ENCODE measurements at places on chromosomes 2 and 18. TPM values are rescaled to one million over a fixed set of nuclear protein-coding genes. Genes with fewer than 3 reads are reported as not detected.

DNA sequence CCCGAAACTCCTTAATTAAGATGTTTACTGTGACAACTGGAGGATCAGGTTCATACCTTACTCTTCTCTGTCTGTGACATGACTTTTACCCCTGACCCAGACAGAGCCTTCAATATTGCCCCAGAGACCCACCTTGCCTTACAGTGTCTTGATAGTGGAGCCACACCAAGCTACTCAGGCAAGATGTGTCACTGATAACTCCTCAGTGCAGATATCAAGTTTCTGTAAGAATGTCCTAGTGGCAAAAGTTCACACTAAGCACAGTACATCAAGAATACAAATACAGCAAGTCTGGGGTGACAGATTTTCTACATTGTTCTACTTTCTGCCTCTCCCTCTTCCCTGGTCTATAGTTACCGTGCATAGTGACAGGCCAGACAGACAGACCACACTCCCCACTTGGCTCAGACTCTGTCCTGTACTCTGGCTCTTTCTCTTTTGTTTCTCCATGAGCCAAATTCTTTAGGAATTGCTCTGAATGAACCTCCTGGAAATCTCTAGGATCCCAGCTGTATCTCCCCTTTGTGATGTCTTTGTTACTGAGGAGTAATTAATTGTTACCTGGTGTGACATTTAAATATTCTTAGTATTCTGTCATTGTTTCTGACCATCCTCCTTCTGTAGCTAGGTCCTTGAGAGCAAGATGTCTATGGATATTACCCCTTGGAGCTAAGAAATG is 24.1 kb upstream of the APOB start:
- no peak for DNase-seq

GRCh38 chr2:132668987-132669907 is 758 bp downstream of the LYPD1 start:
- peak; percentile 7 for DNase-seq

- no peak for DNase-seq
These were observed 611 bp downstream of the NOL10 start for GRCh38 chr2:10688921-10689807.

- DNase-seq: no peak
These were observed 172.5 kb downstream of the NBAS start for GRCh38 chr2:15388406-15389325.

DNA sequence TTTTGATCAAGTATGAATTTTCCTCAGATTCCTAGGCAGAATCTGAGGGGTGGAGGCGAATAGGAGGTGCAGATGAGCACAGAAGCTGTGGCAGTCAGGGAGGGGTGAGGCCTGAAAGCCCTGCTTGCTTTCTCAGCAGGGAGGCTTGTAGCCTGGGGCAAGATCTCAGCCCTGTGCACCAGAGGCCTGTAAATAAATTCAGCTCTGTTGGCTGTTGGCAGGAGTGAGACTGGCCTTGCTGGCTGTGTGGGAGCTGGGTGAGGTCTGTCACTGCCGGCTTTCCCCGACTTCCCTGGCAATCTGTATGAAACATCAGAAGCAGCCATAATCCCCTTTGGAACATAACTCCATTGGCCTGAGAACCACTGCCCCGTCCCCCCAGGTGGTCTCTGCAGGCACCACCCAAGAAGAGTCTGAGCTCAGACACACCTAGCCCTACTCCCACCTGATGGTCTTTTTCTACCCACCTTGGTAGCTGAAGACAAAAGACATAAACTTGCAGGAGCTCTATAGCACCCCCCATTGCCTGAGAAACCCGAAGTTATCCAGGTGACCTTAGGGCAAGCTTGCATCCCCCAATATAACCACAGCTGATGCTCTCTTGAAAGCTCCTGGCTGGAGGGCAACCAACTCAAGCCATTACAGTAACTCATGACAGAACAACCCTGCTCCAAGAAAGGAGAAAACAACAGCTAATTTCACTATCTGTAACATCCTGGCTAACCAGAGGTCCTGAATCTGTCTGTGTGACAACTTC is 32.3 kb downstream of the EVA1A start:
- no peak for DNase-seq

- no peak for DNase-seq
These were observed 77.9 kb downstream of the MCFD2 start for GRCh38 chr2:46837704-46838103.

GRCh38 chr2:214264171-214264570 is 146.7 kb upstream of the VWC2L start:
- DNase-seq: no peak

- no peak for DNase-seq
These were observed 34.6 kb downstream of the PPP3R1 start for GRCh38 chr2:68217729-68218128.

DNA sequence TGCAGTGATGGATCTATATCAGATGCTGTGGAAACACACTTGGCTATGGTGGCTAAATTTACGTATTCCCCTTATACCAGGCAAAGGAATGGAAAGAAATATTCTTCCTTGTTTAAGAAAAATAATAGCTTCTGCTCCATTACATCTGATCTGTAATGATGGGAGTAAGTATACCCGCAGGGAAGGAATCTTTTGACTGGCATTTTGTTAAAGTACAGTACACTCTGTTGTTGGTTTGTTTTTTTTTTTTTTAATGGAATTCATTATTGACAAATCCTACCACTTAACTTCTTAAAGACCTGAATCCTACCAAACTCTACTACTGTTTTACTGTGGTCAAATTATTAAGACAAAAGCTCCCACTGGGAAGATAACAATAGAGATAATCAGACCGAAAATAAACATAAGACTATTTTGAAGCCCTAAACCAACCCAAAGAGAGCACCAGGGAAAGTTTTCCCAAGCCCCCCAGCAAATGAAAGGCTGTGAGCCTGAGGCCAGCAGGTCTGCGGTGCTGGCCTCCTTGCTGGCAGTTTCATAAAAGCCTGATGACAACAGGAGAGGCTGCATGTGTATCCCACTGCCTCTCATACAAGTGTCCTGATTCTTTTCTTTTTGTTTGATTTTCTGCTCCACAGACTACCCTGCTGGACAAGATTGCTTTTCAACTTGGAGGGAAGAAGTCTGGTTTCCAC is 101.0 kb downstream of the SLC25A12 start:
- no peak for DNase-seq

- no peak for DNase-seq
These were observed 11.0 kb downstream of the FECH start for GRCh38 chr18:57575542-57575941.

- no peak for DNase-seq
These were observed at the start of gene REEP1 for GRCh38 chr2:86337244-86337835. REEP1 (minus strand) TSS chr2:86337626; CDS start chr2:86337510, 116 bp downstream.

- DNase-seq: no peak
These were observed 4.7 kb downstream of the ING5 start for GRCh38 chr2:241706537-241706936.

DNA sequence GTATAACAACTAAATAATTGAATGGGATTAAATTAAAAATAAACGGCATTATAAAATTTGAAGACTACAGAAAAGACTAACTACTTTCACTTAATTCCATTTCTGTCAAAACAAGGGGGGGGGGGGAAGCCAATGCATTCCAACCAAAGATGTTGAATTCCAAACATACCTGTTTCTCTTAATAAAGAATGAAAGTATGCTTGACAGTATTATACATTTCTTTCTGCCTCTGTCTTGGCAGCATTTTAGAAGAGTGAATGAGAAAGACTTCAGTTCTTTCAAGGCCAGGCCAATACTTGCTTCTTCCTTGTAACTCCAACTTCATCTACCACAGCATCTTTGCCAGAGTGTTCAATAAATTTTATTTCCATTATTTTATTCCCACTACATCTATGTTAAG is 65.9 kb downstream of the PDE11A start:
- DNase-seq: no peak

DNA sequence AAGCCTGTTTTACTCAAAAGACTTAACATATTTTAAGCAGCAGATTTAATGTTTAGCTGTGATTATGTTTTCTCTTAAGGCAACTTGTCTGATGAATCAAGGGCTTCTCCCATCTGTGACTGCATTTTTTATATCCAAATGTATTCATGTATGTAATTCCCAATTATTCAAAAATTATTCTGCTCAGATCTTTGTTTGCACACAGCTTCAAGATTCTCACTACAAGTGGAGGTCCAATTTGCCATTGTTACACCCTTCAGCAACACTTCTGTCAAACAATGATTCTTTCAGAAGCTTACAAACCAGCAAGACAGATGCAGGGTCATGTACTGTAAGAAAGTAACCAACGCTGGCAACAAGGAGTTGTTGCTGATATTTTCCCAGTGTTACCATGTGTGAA is 5.9 kb upstream of the LRPPRC start:
- DNase-seq: no peak

- no peak for DNase-seq
These were observed 81.5 kb upstream of the LYPD6B start for GRCh38 chr2:148957023-148957422.

GRCh38 chr2:96945014-96945413 is 41.4 kb downstream of the FAM178B start:
- DNase-seq: no peak

GRCh38 chr2:236775511-236775910 is 205.9 kb downstream of the ACKR3 start:
- DNase-seq: no peak

DNA sequence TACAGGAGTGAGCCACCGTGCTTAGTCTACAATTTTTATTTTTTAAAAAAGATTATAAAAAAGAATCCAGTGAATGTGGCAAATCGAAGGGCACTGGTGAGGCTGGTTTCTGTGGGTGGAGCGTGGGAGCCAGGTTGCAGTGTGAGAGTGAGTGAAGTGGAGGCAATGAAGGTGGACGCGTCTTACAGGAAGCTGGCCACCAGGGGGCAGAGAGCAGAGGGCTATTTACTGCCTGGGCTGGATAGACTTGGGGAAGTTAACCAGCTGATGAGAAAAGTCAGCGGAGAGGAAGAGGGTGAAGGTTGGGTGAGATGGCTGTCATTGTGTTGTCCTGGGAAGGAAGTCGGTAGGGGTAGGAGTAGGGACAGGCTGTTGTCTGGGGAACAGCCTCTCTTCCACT is 6.8 kb downstream of the SCTR start:
- peak; percentile 27 for DNase-seq

DNA sequence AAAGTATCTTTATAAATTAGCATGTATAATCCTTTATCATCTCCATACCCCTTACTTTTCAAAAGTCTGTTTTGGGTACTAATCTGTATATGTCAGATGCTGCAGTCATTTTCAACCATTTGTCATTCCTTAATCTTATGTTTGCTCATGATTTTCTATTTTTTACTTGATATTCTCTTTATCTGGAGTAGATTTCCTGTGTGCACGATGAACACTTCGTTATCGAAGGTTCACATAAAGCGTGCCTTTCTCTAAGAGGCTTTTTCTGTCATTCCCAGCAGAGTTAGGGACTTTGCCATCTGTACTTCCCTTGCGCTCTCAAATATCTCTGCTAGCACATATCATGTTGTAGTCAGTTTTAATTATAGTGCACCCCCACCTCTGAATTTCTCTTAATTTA is 123.2 kb downstream of the BIRC6 start:
- no peak for DNase-seq

- DNase-seq: no peak
These were observed 608.7 kb upstream of the REG3G start for GRCh38 chr2:78416625-78417300.

GRCh38 chr18:11160313-11160712 is 10.9 kb upstream of the PIEZO2 start:
- no peak for DNase-seq

GRCh38 chr18:45251236-45251635 is 364.0 kb upstream of the SLC14A2 start:
- no peak for DNase-seq

DNA sequence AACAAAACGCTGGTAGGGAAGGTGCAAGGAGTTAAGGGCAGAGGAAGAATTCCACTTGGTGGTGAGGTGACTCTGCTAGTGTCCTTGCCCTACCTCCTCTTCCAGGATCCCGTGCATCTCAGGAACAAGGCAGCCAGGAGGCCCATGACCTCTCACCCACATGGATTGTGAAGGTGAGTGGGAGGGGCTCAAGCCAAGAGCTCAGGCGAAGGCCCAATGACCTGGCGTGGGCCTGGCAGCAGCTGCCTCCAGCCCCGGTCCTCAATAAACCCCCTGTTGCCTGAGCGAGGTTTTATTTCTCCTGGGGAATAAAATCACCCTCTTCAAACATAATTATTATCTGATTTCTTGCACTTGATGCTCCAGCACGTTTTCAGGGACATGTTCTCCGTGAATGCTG is 28.2 kb downstream of the LAMA1 start:
- peak; percentile 3 for DNase-seq

GRCh38 chr18:63254716-63255399 is 64.7 kb downstream of the BCL2 start:
- DNase-seq: no peak

- no peak for DNase-seq
These were observed 130.6 kb downstream of the TDRD15 start for GRCh38 chr2:21254170-21254965.

DNA sequence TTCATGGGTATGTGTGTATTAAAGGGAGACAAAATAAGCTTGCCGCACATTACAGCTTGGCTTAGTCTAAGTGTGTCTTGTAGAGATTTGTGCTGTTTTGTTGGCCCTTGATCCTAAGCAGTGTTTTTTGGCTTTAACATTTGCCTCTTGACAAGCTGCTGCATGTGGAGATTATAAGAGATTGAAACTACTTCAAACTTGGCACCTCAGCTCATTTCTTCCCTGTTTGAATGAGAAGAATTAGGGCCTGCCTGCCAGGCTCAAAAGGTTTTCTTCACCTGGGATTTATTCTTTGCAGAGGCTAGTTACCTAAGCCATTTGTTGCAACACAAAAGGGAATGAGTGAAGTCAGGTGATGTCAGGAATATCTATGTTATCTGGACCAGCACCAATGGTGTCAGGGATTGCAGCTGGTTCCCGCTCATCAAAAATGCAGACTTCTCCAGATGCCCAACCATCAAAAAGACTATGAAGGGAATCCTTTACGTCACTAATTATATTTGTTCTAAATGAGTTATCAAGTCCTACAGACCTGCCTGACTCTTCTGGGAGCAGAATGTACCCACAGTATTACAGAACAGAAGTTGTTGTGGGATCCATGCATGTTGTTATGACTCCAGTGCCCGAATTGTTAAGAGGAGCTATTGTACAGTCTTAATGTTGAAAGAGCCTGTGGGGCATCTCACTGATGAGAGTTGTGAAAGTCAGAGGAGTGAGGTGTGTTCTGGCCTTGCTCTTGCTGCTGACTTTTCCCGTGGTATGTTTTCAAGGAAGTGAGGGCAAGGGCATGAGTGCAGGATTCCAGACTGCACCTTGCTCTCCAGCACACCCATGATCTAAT is 31.0 kb downstream of the ABCA12 start:
- DNase-seq: no peak

The ARHGAP15 gene
- total RNA-seq: 198 TPM

The KHK gene
- total RNA-seq: 5.5 TPM

The CXCR2 gene
- total RNA-seq: not detected

The EGR4 gene
- total RNA-seq: 0.30 TPM

The IL36RN gene
- total RNA-seq: not detected

The MAP3K19 gene
- total RNA-seq: not detected

The RNF125 gene
- 5.6 TPM for total RNA-seq

The FBXO36 gene
- total RNA-seq: 1.5 TPM

The IHH gene
- total RNA-seq: 0.22 TPM

The ICA1L gene
- total RNA-seq: 6.8 TPM

The KLHL14 gene
- total RNA-seq: 42.5 TPM

The MC5R gene
- not detected for total RNA-seq

The UGT1A5 gene
- not detected for total RNA-seq

The MFSD2B gene
- not detected for total RNA-seq

The PDCD1 gene
- total RNA-seq: 0.87 TPM
